ENCODE measurements at places on chromosomes 1 and 21.
A peak's percentile ranks its signal among the peaks of the same experiment; 100 is the strongest.

DNA sequence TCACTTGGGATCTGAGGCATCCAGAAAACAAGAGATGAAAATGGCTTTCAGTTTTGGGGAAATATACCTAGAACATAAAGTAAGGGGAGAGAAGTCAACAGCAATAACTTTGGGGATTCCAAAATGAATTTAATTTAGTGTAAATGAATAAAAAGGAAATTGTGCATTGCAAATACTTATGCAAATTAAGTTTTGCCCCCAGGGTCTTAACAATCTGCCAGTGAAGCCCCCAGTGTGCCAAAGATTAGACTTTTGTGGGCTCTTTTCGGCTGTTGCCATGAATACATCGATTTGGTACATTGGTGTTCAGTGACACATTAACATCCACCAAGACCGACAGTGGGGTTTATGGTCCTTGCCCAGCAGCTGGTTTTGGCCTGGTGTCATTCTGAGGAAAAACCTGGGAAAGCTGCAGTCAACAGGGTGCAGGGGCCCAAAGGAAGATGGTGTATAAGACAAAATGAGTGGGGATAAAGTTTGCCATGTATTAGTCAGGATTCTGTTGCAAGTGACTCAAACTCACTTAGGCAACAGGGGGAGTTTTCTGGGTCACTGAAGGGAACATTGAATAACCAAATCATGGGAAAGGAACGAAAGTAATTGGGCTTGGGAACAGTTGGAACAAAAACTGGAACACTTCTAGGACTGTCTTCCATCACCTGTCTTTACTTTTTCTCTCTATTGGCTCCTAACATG, 30.2 kb upstream of the IGSF3 start:
- DNase-seq, result no peak

DNA sequence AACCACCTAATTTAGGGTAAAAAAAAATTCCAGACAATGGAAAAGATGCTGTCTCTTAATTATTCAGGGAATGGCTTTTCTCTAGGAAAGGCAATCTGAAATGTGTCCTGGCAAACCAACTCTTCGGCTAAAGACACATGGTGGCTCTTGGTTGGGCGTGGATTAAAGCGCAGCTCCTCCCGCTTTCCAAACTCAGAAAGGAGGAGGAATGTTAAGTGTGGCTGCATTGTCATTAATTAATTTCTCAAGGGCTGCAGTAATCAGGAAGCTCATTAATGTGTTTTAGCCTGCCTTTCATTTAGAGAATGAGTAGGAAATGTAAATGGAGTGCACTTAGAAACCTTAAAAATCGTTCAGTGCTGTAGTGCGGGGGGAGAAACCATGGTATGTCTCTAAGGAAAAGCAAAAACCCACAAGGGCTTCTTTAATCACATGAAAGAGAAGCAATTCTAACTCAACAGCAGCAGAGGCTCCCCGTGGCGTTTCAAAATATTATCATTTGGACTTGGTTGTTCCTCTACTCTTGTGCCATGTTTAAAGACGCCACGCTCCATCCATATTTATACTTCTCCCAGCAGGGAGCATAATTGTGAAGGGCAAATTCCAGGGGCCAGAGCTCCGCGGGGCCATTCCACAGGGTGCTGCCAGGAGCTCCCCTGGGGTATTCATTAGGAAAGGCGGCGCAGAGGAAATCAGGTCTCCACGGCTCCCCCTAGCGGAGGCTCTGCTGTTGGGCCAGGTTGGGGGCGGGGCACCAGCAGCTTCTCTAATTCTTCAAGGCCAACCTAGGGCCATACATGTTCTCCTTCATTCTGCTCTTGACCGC, 91.9 kb upstream of the SSX2IP start:
- peak; percentile 59 for DNase-seq

DNA sequence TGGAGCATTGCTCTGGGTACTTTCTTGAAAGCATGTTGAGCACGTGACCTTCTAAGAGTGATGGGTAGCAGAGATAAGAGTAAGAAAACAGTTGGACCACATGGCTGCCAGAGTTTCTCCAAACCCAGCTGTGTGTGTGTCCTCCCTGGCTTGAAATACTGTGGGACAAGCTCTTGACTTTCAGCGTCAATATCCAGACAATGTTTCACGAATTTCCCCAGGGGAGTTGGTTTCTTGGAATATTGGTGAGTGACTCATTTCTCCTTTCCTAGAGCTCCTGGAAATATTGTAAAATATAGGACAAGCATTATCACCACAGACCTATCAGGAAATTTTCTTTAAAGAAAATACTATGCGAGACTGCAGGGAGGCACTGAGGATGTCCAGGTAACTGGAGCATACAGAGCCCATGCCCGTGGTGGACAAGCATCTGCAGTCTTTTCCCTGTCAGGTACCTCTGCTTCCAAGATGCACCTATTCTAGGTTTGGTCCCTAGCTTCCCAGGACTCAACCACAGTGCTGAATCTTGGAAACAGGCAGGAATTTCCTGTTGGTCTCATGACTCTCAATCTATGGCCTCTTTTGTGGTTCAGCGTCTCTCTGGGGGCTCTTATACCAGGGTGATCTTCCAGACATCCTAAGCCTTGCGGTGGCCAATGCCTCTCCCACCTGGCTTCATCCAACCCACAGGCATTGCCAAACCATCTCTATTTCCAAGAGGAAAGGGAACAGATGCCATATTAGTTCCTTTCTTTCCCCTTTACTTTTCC, 67.4 kb downstream of the KCNJ6 start:
- no peak for DNase-seq

- DNase-seq, result no peak
Observed at GRCh38 chr21:21547368-21547953, 549.3 kb downstream of the NCAM2 start.

DNA sequence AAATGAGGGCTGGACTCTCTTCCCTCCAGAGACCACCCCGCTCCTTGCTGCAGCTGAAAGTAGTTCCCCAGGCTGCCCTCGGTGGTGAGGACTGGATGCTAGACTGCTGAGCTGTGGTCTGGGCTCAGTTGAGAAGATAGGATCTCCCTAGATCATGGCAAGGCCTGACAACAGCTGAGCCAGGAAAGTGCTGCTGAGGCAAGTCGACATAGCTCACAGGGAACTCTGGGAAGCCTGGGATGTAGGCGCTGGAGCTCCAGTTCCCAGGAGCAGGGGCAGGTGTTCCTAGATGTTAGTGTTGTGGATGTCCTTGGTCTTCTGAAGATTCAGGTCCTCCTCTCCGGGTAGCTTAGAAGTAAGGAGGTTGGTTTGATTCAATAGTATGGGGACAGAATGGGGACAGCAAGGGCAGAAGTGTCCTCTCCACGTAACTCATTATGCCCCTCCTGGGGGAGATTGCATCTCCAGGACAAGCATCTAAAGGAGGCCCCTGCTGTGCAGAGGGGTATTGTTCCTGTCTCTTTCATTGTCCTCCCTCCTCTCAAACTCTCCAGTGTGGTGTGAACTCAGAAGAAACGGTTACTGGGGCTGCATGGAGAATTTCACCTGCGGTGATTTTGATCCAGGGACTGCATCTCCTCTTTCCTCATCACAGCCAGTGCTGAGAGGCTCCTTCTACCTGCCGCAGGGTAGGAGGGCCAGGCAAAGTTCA, 3.7 kb downstream of the CYB561D1 start:
- no peak for DNase-seq

- DNase-seq, result no peak
Observed at GRCh38 chr1:242530761-242531160, 6.3 kb upstream of the PLD5 start.

GRCh38 chr1:20574686-20575540, 14.0 kb upstream of the CDA start:
- DNase-seq, result peak; percentile 65

DNA sequence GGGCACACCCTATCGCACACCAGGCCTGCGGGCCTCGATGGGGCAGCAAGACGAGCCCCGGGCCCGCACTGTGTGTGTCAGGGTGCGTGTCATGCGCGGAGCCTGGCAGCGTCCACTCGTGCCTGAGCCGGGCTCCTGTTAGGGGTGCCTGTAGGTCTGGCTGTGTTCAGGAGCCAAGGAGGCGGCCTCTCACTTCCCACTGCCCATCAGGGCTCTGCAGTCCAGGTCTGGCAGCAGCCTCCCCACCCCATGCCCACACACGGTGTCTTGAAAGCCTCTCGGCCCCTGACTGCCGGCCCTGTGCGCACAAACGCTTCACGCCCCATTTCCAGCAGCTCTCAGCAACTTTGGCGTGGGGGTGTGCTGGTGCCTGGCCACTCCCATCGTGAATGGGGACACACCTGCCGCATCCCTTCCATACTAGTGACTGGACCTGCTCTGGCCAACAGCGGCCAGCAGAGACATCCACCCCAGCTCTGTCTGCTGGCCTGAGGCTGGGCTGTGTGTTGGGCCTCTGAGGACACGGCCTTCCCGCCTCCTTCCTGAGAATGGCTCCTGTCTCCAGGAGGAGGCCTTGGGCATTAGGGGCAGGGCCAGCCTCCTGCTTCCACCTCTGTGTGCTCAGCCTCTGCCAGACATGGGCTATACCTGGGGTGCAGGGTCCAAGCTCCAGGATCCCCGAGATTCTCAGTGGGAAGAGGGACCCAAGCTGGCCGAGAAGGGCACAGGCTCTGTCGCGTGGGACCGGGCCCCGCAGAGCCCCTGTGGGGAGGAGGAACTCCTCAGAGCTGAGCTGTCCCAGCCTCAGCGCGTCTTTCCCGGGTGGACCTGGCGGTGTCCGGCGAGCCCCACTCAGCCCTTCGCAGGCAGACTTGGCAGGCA, 41.8 kb upstream of the ACTRT2 start:
- DNase-seq, result no peak

GRCh38 chr1:56206391-56206790, 373.0 kb downstream of the PLPP3 start:
- no peak for DNase-seq
